T follicular helper cell (primary cell): ENCODE measurements at places on chromosomes 3 and 15.

DNA sequence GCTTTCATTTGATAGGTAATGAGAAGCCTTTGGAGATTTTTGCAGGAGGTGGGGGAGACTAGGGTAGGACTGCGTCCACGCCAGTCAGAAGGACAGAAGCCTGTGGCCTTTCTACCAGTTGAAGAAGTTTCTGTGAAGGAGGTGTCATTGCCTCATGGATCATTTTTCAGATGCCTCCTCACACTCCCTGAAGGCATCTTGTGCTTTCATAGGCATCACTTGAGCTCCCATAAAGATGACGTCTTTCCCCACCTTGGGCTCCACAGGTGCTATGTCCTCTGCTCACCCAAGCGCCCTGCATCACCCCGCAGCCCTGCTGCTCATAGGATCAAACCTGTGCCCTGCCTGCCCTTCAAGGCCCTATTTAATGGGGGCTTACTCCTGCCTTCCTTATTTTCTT lies 7.5 kb upstream of the ITGA11 start:
- DNase-seq, result no peak

- DNase-seq, result no peak
Measured at GRCh38 chr3:139473155-139473771, 3.1 kb downstream of the RBP2 start.

- no peak for DNase-seq
Measured at GRCh38 chr15:51973220-51973619, 1.6 kb upstream of the LEO1 start.

DNA sequence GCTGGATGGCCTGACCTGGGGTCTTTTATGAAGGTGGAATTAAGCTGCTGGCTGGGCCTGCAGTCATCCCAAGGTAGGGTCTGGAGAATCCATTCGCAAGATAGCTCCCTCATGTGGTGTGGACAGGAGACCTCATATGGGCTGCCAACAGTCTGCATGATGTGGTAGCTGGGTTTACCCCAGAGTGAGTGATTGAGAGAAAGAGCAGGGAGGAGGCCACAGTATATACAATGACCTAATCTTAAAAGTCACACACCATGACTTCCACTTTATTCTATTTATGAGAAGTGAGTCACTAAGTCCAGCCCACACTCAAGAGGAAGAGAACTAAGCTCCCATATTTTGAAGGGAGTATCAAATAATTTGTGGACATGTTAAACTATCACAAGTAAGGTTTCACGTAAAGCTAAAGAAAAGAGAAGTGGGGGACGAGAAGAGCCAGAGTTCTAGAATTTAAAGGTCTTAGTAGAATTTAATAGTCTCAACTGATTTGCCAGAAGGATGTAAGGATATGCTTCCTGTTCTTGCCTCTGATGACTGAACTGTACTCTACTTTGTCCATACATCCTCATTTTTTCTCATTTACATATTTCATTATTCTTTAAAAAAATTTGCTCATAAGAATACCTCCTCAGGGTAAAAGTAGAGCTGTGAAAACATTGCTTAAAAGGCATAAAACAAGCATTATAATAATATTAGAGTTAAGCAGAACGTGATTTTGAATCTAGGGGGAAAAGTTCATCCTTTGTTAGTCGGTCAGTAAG lies 184.4 kb downstream of the PEX5L start:
- DNase-seq, result no peak

- DNase-seq, result no peak
Measured at GRCh38 chr3:138063416-138063815, 52.0 kb downstream of the DZIP1L start.

GRCh38 chr15:89780601-89781000 lies 4.5 kb downstream of the MESP2 start:
- no peak for DNase-seq

DNA sequence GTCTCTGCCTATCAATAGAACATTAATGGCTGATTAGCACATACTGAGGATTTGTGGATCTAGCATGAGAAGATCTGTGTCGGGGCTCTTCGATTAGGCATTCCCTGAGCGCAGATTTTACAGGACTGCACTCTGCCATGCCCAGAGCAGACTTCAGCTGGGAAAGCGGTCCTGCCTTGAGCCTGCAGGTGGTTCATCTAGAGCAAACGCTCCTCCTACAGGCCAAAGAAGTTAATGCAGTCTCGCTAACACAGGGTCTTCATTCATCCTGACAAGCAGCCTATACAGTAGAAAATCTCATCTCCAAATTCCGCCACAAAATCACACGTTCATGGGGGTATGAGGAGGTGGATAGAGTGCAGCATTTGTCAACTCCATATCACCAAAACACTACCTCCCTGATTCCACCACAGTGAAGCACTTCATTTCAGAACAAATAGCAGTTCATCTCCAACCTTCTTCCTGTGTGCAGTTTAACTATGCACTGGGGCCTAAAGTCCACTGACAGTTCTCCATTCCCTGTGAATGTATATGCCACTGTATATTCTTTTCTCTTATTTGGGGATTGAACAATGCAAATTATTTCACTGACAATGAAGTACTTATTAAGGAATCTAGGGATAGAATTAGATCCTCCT lies 405.8 kb downstream of the IGSF11 start:
- no peak for DNase-seq

GRCh38 chr15:99009741-99010330 lies 2.2 kb upstream of the PGPEP1L start:
- DNase-seq, result no peak

DNA sequence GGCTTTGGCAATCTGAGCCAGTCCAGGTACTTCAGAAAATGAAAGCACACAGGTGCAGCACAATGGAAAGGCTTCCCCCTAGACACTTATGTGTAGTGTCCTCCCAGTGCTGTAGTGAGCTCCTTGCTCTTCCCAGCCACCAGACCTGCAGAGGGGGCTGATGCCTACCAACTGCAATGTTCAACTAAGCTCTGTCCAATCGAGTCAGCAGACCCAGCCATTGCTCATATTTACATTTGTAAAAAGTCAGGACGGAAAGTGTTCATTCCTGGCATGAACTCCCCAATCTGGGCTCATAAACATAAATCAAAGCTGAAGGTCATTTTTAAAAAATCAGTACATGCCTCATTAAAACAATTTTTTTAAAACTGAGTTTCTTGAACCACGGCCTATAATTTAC lies 73.0 kb downstream of the FOXP1 start:
- no peak for DNase-seq

DNA sequence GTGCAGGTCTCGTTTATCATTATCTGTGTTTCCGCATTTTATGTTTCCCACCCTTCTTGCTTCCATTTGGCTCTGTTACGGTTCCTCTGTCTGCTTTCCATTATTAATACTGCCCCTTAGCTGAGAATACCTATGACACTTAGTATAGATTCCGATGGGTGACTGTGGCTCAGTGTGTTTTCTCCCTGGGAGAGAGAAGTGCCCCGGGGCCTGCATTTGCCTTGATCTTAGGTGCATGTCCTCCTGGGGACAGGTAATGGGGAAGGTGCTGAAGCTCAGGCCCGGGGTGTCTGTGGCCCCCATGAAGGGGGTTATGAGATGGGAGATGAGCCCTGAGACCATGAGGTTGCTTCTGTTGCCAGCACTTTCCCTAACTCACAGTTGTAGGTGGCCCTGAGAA lies 43.4 kb upstream of the PCSK6 start:
- DNase-seq, result no peak

- DNase-seq, result no peak
Measured at GRCh38 chr3:14876921-14877333, 58.2 kb downstream of the FGD5 start.

GRCh38 chr3:14223595-14223994 lies 45.0 kb downstream of the LSM3 start:
- DNase-seq, result no peak

DNA sequence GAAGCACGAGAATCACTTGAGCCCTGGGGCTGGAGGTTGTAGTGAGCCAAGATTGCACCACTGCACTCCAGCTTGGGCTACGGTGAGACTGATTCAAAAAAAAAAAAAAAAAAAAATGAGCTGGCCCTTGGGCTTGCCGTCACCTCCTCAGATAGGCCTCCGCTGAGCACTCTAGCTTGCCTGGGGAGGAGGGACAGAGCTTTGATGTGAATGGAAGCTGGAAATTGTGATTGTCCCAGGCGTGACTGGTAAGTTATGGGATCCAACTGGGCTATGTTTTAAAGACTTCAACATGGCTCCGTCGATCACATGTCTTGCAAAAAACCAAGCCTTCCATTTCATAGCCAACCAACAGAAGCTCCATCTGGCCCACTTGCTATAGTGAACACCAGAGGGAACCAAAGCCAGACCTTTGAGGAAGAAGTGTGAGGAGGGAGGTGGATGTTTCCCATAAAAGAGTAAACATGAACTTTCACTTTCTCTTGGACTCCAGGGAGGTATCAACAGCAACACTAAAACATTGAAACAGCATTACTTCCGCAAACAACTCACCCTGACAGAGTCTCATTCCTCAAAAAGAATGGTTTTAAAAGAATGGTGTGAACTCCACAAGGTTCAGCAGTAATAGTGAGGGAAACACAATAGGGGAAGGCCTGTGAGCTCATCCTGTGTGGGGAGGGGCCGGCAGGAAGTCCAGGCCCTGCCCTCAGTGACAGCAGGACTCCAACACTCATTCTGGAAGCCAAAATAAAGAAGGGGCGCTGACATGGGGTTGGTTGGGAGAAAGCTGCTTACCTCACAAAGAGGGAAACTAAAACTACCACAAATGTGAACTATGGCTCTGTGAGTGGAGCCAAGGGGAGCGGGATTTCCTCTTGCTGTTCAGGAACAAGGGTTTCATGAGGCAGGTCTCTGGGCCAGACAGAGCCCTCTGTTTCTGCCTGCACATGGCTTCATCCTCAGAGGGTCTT lies 59.2 kb upstream of the IL12A start:
- no peak for DNase-seq

- DNase-seq, result no peak
Measured at GRCh38 chr3:190644035-190644434, 130.2 kb downstream of the IL1RAP start.

GRCh38 chr3:162760789-162761188 lies 1264.2 kb downstream of the OTOL1 start:
- no peak for DNase-seq

GRCh38 chr15:74826364-74826819 lies at the start of gene CPLX3:
CPLX3 (plus strand) TSS chr15:74826627; CDS start chr15:74826704, 77 bp downstream.
- peak; percentile 25 for DNase-seq

- no peak for DNase-seq
Measured at GRCh38 chr3:111299192-111299615, 227.6 kb downstream of the NECTIN3 start.

- DNase-seq, result no peak
Measured at GRCh38 chr3:186670155-186670554, 4.3 kb downstream of the HRG start.

DNA sequence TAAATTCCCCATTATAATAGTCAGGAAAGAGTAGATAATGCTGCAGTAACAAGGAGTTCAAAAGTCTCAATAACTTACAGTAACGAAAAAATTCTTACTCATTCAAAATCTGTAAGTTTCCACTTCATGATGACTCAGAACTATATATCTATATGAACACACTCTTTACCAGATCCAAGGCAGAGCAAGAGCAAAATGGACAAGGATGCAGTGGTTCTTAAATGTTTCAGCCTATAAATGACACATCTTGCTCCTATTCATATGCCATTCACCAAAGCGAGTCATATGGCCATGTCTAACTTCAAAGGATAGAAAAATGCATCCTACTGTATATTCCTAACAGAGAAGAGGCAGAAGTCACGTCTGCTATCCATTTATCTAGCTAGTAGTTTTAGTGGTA lies 787.7 kb downstream of the NAALADL2 start:
- DNase-seq, result no peak

- no peak for DNase-seq
Measured at GRCh38 chr15:70092464-70093027, 5.2 kb downstream of the TLE3 start.

GRCh38 chr3:25817107-25817506 lies 27.2 kb downstream of the OXSM start:
- no peak for DNase-seq

- DNase-seq, result no peak
Measured at GRCh38 chr3:153349108-153349499, 187.1 kb downstream of the RAP2B start.

DNA sequence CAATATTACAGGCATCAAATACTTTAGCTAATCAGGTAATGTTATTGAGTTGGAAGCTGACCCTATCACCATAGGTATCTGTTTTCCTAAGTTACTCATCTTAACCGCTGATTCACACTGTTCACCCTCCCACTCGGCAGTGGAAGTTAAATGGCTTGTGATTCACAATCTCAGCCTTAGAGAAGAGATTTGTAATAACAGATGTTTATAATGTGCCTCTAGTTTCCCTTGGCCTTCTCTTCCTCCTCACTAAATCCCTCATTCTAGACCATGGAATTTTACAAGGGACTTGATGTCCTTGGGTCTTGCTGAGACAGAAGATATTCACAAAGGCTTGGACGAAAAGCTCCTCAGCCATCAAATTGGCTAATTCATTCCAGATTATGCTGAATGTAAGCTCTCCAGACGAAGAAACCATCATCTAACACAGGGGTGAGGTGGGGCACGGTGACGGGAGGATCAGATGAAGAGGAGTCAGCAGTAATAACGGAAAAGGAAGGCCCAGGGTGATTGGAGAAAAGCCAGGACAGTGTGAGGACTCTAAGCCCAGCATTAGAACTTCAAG lies 931.7 kb downstream of the MCTP2 start:
- DNase-seq, result no peak

DNA sequence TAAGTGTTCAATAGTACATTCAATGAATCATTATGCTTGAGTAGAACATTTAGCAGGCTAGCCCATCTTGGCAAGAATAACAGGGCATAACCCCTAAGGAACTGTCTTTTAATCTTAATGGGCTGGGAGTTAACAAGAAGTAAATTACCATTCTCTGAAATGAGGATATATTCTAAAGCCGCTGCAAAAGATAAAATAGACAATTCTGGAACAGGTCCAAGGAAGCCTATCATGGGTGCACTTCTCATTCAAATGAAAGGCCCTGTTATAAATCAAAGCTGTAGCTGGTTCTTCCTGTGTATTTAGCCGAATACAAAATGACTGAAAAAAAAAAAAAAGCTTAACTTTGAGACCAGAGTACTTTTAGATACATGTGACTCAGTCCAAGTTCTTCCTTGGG lies 15.6 kb downstream of the MTHFS start:
- no peak for DNase-seq

GRCh38 chr3:99895703-99896441 lies 78.2 kb downstream of the CMSS1 start:
- no peak for DNase-seq

DNA sequence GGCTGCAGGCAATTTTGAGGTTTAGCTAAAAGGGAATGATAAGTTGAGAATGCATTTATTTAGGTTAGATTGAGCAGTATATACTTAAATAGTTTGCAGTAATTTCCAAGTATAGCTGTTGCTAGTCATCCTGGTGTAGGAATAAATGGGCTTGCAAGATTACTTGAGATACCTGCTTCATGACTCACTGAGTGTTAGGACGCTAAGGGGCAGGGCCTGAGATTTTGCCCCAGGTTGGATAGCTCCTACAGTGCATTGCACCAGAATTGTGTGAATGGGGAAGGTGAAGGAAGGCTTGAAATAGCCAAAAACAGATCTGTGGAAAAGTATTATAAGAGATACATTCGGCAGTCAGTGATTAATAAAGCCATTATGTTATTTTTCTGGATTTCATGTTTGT lies 72.8 kb downstream of the KCNH8 start:
- no peak for DNase-seq

GRCh38 chr3:119679874-119680273 lies 2.7 kb upstream of the COX17 start:
- DNase-seq, result no peak
